HL-60 (cell line): ENCODE measurements at places on chromosomes 16 and 17.

GRCh38 chr17:54982399-54982798, 13.8 kb downstream of the STXBP4 start:
- no peak for DNase-seq

DNA sequence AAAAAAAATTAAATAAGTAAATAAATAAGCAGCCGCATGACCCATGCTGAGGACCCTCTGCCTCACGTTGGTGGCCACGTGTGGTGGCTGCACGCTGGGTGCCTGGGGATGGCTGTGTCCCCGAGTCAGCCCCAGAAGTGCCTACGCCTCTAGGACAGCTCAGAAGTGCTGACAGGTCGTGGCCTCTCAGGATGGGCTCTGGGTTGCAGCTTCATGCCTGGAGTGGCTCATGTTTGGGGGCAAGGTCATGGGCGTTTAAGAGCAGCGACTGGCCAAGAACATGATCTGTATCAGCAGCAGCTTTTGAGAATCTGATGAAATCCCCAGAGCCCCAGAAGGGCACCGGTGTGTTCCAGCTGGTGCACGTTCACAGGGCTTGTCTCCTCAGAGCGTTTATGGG, 26.8 kb upstream of the CAPN15 start:
- DNase-seq: no peak

DNA sequence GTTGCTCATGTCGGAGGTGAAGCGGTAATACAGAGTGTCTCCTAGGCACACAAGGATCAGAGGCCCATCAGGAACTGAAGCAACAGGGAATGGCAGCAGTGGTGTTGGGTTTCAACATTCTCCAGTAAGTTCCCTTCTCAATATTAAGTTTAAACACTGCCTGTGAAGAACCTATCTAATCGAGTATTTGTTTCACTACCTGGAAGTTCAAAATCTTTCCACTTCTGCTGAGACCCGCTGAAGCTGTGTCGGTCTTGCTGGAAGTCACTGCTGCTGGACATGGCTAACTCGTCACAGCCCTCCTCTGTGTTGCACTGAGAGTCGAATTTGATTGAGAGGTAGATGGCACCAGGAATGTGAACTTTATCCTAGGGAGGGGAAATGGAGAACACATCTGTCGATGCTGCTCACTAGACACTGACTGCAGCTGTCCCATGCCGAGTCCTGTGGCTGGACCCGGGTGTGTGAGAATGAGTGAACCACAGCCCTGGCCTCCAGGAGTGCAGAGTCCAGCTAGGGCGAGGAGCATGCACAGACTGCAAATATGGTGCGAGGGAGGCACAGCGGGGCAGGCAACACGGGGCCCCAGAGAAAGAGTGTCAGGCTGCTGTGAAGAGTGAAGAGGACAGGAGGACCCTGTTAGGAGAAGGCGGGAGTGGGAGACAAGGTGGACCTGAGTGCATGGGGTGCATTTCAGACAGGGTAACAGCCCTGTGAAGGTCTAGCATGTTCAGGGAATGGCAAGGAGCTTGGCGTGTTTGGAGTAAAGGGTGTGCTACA, 50.1 kb upstream of the ATP2A3 start:
- DNase-seq: no peak

DNA sequence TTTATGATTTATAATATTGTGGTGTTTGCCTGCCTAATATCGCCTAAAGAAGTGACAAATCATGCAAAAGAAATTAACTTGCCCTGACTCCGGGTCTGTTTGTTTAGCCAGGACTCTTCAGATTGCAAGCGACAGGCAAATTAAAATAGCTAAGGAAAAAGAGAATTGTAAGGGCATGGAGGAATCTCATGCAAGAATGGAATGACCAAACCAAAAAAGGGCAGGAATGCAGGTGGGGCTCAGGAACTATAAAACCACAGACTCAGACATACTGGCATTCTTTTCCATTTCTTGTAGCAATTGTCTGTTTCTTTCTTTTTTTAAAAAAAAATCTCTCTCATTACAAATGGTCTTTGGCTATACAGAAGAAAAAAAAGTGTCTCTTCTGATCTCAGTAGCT, 188.1 kb upstream of the XYLT1 start:
- no peak for DNase-seq

- DNase-seq: peak; percentile 18
Measured at GRCh38 chr16:56450275-56450985, 702 bp downstream of the NUDT21 start.

- no peak for DNase-seq
Measured at GRCh38 chr16:69012906-69013305, 92.5 kb upstream of the HAS3 start.

GRCh38 chr17:57527221-57528057, 217.7 kb downstream of the CCDC182 start:
- DNase-seq: no peak

DNA sequence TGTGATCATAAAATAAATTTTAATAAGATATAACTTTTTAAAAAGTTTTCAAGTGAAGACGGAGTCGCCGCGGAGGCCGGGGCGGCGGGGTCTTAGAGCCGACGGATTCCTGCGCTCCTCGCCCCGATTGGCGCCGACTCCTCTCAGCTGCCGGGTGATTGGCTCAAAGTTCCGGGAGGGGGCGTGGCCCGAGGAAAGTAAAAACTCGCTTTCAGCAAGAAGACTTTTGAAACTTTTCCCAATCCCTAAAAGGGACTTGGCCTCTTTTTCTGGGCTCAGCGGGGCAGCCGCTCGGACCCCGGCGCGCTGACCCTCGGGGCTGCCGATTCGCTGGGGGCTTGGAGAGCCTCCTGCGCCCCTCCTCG, at the start of gene FOXC2:
FOXC2 (plus strand) TSS at position 229 of the 365 bp plus-strand sequence. CDS start 507 bp downstream, outside the sequence.
- DNase-seq: no peak

- DNase-seq: no peak
Measured at GRCh38 chr16:82735673-82736091, 108.9 kb downstream of the CDH13 start.

DNA sequence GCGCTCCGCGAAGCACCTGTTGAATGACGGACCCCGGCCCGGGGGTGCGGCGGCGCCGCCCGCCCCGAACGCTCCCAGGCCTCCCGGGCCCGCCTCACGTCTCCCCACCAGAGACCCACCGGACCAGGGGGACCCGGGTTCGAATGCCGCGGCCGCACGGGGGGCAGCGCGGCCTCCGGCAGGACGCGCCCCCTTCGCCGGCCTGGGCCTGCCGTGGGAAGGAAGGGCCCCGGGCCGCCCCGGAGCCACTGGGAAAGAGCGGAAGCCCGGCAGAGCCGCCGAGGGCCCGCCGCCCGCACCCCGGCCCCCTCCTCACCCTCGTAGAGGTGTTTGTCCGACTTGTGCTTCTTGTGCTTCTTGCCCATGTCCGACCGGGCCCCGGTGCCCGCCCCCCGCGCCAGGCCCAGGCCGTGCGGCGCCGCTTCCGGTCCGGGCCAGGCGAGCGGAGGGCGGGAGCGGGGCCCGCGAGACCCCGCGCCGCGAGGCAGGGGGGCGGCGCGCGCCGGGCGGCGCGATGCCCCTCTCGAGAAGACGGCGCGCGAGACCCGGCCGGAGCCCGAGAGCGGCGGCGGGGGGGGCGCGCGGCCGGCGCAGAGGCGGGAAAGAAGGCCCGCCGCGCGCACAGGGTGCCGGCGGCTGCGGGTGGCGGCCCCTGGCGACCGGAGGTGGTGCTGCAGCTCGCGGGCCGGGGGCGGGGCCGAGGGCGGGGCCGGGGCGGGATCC, at the start of gene BRD7:
BRD7 (minus strand) TSS at position 579 of the 723 bp plus-strand sequence; CDS start at position 365, 214 bp downstream.
- no peak for DNase-seq

GRCh38 chr17:45248132-45248957, 13.5 kb downstream of the SPATA32 start:
- no peak for DNase-seq

GRCh38 chr17:930258-930657, 49.3 kb downstream of the NXN start:
- no peak for DNase-seq

- peak; percentile 69 for DNase-seq
Measured at GRCh38 chr16:57167953-57168352, 17.9 kb downstream of the PSME3IP1 start.

DNA sequence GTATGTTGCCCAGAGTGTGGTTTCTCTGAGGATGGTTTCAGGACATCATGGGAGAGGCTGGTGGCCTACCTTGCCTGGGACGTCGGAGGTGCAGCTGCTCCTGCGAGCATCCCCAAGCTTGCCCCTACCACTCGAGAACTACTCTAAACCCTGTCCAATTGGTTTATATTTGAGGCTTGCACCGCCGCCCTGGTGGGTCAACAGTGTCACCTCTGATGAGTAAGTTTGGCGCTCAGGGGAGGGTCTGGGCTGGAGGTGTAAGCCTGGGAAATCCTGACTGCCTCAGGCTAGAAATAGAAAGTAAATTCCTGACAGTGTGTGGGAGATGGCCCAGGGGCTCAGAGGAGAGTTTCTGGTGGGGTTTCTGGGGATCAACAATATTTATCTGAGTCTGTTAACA, 48.2 kb downstream of the CCDC42 start:
- DNase-seq: no peak

DNA sequence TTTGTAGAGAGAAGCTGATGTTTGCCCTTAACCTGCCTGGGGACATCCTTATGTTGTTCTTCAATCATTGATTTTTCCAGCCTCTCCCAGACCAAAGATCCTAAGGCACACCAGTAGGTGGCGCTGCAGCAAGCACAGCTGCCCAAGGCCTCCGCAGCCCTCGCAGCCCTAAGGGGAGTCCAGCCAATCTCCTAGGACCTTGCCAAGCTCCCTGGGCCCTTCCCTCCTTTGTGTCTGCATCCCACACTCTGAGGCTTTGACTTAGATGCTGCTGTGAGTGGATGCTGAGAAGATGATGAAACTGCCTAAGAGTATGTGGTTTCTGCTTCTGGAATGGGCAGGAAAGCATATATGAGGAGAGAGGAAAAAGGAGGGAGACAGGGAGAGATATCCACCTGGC, 47.1 kb downstream of the SPACA3 start:
- DNase-seq: peak; percentile 0

GRCh38 chr16:53768593-53768992, 64.6 kb downstream of the FTO start:
- DNase-seq: no peak

DNA sequence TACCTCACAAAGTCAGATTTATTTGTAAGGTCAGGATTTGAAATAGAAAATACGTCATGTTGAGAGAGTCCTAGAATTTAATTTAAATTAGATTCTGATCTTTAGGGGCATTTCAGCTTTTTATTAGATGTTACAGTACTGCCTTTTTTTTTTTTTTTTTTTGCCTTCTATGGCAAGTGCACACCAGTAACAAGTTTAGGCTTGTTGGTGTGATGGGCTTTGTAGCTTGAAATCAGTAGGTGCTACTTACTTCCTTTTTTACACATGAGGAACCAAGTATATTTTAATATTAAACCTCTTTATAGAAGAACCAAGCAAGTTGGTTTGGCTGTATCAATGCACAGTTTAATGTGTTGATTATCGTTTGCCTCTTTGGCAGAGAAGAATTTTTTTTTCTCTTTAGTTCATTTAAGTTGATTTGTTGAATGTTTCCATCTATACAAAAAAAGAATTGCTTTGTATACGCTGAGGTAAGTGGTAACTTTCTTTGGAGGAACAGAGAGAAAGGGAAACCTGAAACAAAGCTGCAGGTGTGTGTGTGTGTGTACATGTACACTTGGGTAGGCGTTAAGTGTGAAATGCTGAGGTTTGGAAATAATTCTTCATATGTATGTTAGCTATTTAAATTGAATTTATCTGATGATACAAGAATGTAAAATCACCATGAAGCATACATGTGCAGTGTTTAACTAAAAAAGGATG, 15.7 kb downstream of the RBL2 start:
- no peak for DNase-seq

DNA sequence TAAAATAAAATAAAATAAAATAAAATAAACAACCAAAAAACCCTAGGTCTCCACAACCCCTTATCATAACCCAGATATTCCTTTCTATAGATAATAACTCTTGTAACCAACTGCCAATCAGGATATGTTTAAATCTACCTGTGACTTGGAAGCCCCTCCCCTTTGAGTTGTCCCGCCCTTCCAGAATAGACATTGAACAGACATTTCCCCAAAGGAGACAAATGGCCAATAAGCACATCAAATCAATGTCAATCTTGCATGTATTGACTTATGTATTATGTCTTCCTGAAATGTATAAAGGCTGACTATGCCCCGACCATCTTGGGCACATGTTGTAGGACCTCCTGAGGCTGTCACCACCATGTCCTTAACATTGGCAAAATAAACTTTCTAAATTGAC, 1.5 kb upstream of the MAPK7 start:
- DNase-seq: no peak

GRCh38 chr16:86512301-86512859, 2.1 kb downstream of the FOXF1 start:
- DNase-seq: no peak

DNA sequence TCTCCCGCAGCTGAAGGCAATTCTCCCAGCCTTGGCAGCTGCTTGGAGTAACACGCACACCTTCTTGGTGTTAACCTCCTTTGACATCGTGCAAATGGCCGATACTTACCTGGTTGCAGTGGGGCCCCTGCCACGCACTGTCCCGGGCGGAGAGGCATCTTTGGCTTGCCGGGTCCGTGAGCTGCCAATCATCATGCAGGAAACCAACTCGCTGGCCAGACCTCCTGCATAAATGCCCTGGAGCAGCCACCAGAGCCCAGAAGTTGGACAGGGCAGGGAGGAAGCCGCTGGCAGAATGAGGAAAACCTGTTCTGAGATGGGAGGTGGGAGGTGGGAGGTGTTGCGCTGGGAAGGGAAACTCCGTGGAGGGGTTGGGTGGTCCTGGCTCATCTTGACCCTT, 41.7 kb upstream of the CREBBP start:
- DNase-seq: no peak

DNA sequence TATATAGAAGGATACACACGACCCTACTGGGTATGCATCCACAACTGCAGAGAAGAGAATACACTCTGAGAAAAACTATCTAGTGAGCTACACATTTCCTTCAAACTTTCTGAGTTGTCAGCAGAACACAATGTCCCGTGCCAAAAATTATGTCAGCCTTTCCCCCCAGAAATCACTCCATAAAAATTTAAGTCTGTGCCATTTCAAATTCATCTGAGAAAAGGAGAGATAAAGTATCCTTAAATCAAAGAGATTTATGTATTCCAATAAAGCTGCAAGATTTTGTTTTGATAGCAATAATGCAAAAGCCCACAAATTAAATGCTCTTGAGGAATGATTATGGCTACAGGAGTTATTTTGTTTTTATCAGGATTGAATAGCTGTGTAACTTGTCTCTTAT, 760.1 kb downstream of the CDH11 start:
- DNase-seq: no peak

DNA sequence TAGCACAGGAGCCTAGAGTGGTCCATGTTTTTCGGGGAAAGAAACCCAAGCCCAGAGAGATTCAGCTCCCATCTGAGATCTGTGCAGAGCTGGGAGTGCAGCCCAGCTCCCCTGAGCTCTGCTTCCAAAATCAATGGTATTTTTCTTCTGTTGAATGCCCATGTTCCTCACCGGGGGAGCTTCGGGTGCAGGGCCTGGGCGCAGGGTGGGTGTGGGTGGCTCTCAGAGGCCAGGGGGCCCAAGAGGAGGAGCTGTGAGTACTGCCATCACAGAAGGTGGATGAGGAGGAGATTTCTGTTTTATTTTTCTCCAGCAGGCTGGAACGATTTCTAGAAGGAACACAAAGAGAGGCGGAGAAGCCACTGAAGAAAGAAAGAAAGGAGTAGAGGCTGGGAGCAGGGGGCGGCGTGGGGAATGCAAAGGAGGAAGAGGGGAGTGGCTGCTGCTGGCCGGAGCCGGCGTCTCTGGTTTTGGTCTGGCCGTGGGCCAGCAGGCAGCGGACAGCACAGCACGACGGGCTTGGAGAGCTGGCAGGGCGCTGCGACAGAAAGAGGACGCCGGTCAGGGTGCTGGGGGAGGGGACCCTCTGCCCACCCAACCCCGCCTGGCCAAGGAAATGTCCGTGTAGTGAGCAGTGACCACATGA, 76.2 kb upstream of the KSR1 start:
- DNase-seq: no peak

GRCh38 chr17:65664266-65664665, 102.8 kb upstream of the AXIN2 start:
- DNase-seq: no peak

- DNase-seq: peak; percentile 45
Measured at GRCh38 chr17:4498461-4499397, at the start of gene SPNS2. Gene SPNS2, plus strand, starts transcription at chr17:4498881. Its CDS starts 167 bp downstream, at chr17:4499048.
